Stimulated activated CD4-positive, alpha-beta T cell treated with anti-CD3 and anti-CD28 coated beads, TNF-alpha, amount 100 ng/mL, for 4 hours (primary cell): ENCODE measurements at places on chromosomes 7 and 10.

DNA sequence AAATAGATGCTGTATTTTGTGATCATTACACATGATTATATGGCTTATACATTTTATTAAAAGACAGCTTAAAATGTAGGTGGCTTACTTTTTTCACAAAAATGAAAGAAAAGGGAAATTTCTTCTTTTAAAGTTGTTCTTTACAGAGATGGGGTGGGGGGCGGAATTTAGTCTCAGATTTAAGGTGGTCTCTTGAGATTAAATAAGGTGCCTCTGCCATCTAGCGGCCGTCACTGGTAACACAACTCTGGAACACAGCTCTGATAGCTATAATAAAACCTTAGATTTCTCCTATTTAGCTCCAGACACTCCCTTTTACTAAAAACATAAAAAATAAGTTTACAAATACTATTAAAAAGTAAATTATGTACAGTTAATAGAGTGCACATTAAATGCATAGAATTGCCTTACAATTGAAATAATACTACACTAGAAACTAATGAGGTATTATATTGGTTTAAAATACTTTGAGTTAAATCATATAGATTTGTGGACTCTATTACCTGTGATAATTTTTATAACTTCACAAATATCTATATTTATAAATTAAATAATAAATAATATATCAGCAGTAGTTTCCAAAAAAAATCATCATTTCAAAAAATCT, 210.9 kb downstream of the DGKB start:
- peak; percentile 15 for DNase-seq

GRCh38 chr10:26612151-26612915, 85.2 kb upstream of the PDSS1 start:
- no peak for DNase-seq

GRCh38 chr7:90560730-90561129, 35.4 kb upstream of the CDK14 start:
- no peak for DNase-seq

- no peak for DNase-seq
Measured at GRCh38 chr7:135210888-135211178, 493 bp downstream of the WDR91 start.

GRCh38 chr7:7816084-7816483, 97.7 kb upstream of the RPA3 start:
- DNase-seq = no peak

DNA sequence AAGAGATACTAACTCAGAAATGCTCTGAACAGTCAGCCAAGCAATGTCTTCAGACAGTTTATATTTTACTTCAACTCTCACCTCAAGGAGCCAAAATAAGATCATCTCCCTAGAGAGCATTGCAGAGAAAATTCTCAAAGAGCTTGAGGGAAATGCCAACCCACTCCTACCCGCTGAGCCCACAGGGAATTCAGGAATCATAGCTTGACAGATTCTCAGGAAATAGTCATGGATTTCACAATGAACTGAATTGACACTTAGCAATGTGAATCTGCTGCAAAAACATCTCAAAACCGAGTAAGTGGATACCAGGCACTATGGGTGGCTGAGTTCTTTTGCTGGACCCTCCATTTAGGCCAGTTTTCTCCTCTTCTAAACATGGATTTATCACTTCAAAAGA, 9.8 kb upstream of the PLAC9 start:
- no peak for DNase-seq
